ENCODE measurements at places on chromosomes 6 and 20.

DNA sequence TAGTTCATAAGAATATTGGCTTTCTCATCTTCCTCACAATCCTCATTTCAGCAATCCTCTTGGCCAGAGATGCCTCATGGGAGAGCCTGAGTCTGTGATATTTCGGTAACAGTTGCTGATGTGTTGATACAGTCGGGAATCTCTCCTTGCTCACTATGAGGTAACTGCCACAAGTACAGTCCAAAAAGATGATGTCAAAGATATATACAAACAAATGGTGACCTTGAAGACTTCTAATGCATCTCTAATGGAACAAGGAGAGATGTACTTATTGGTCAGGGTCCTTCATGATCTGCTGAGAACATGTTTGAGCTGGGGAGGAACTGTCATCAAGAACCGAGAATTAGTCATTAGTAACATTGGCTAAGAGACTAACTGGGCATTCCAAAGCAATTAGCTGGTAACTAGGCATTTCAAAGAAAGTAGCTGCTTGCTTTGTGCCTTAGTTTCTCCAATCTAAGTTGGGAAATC, 56.1 kb downstream of the FILIP1 start:
- no peak for DNase-seq

- no peak for DNase-seq
These were observed 193.9 kb upstream of the CITED2 start for GRCh38 chr6:139568151-139568955.

DNA sequence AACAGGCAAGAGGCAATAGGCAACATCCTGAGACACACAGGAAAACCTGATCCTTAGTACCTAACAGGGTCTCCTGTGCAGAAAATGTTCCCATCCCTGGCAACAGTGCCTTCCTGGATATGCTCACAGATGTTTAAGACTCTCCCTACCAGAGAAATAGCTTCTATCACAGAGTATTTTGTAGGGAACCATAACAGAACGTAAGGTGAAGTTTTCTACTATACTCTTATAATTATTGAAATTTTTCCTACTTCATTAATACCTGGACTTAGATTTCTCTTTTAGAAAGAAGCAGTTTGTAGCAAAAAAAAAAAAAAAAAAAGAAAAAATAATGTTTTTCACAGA, 33.5 kb upstream of the LGSN start:
- no peak for DNase-seq

DNA sequence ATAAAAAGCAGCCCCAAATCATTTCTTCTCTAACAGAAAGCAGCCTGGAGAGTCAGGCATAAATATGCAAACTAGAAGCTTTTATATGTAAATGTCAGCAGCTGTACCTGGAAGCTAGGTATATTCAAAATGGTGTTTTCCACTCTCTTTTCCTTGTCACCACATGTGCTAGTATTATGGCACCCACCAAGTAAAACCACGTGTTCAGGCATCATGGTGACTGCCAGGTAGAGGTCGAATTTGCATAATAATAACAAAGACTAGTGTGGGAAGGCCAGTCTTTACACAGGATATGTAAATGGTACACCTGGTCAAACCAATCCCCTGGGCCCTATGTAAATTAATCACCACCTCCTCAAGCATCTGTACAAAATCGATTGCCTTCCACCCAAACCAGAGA, 124.0 kb downstream of the MMUT start:
- DNase-seq, result no peak

GRCh38 chr20:6030453-6031080, 23.3 kb downstream of the LRRN4 start:
- no peak for DNase-seq

GRCh38 chr6:18081025-18081668, 41.3 kb downstream of the NHLRC1 start:
- DNase-seq, result no peak

DNA sequence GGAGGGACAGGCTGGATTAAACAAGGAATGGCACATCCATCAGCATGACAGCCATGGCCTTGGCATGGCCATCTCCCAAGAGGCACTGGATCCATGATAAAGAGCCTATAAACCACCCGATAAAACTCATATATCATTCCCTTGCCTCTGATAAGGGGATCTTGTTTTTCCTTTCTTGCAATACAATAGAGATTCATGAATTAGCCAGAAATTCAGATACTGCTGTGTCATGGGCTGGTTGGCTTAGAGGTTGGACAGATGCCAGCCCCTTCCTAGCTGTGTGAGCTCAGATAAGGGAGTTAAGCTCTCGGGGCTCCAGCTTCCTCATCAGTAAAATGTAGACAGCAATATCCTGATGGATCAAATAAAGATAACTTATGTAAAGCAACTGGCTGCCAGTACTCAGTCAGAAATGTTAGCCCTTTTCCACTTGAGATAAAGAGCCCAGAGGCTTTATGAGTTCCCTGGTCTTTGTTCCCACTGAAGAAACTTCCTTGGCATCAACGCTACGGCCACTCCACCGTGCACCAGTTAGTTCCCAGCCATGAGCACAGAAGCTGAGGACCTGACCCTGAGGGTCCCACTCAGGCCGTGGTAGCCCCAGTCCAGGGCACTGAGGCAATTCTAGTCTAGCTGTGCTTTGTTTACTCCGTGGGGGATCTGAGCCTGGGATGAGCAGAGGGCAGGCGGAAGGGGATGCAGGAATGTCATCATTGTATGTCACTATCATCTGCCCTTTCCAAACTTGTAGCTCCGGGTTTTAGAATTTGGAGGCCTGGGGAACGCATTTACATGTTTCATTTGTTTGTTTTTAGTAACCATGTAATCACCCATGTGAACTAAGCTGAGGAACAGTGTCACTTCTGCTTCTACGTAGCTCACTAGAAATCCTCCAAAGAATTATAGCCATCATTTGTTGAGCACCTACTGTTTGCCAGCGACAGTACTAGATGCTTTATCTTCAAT, 67.2 kb upstream of the TBC1D7 start:
- DNase-seq, result no peak

DNA sequence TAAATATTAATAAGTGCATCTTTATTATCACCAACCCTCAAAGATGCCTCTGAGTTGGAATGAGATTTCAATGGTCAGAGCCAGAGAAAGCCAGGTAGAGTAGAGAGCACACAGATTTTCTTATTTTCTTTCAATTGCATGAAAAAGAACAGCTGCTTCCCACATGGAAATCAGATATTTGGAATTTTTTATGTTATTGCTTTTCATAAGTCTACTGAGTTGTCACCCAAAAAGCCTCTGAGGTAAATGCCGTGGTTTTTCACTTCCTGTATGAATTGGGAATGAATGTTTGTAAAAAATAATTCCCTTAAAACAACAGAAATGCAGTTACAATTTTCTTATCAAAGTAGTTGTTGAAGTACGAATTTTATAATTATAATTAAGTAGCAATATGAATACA, 563.1 kb downstream of the RFPL4B start:
- DNase-seq, result no peak
